ENCODE measurements at places on chromosomes 12 and 14.

- DNase-seq = no peak
Measured at GRCh38 chr12:54299515-54300224, 1.1 kb downstream of the NFE2 start.

DNA sequence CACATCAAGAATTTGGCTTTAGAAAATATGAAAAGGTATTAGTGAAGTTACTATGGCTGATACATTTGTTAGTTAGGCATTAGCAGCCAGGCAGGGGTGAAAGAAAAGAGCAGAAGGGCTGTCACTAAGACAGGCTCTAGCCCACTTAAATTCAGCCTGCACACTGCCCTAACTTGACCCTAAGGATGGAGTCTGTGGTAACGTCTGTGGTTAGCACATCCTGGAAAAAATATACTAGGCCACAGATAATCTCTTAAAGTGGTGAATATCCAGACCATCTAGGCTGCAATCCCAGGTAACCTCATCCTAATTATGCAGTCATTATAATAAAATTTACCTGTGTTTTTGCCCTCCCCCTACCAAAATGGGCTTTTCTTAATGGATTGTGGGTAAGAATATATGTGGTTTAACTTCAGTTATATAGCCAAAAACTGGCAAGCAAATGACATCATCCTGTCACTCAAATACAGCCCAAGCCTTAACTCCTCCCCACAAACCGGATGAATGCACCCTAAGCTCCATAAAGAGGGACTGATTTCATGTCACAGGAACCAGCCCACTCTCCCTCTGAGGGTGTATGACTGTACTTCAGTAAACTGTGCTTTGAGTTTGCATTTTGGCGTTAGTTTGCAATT is 440.9 kb downstream of the LRFN5 start:
- DNase-seq = peak; percentile 59

DNA sequence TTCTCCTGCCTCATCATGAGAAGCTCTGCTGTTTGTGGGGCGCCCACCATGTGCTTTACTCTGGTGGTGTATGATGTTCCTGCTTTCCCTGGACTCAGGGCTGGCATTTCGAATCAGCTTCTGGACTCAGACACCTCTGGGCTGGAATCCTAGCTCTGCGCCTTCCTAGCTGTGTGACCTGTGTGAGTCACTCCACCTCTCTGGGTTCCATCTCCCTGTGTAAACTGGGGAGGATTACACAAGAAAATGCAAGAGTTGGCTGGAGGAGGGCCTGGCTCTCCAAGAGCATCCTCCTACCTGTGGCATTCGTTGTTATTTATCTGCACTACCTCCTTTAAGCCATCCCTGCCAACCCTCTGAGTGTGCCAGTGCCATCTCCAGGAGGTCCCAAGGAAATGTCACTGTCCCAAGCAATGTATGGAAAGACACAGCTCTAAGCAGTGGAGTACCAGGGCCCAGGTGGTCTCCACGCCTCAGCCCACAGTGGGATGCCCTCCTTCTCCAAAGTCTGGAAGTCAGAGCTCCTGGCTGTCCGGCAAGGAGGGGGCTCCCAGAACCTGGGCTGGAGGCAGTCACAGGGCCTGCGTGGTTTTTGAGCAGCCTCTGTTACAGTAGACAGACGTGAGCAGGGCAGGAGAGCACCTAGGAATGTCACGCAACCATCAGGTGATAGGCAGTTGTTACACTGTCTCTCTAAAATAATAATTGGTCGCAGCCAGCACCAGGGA is 7.3 kb upstream of the TNFAIP2 start:
- DNase-seq = peak; percentile 78

DNA sequence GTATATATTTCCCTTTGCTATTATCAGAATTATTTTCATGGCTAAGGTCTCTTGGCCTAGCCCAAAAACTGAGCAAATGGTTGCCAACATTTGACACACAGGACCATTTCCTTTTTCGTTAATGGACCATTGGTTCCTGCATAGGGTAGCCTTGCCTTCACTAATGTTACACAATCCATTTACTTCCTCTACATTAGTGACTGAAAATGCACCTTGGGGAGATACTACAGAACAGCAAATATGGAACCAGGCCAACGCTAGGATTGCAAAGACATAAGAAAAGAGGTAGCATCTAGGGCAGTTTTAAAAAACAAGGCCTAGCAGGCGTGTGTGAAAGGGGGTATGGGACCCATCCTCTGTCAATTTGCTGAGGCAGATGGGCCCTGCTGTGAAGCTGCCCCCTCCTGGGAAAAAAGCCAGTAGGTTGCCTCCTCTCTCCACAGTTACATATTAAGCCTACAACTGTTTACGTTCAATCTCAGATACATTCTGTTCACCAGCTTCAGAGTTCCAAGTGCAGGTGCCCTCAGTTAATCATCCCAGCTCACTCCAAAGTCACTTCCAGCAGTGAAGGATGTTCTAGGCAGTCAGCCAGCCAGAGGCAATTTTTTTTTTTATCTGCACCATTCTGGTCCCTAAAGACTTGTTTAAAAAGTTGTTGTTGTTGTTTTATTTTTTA is 15.0 kb downstream of the AQP6 start:
- DNase-seq = no peak

Data from NCI-H226 (cell line).